Body of pancreas (tissue), 4 donors: ENCODE measurements at places on chromosomes 5 and 9. TPM values are rescaled to one million over a fixed set of nuclear protein-coding genes. Genes with fewer than 3 reads are reported as not detected.

- no peak overlapping the region for H3K4me3 ChIP-seq
- no peaks in the 10 kb centered on the region for H3K27me3 ChIP-seq
- H3K36me3 ChIP-seq, result no peaks in the 10 kb centered on the region
- DNase-seq, result no peak
- peak overlapping the region; percentile 50 for H3K27ac ChIP-seq
- peaks cover 17% of the 10 kb centered on the region for H3K4me1 ChIP-seq
Measured at GRCh38 chr9:133162861-133163503, 732 bp downstream of the GBGT1 start.

GRCh38 chr9:137972355-137972987 is 94.9 kb downstream of the CACNA1B start:
- no peaks in the 10 kb centered on the region for H3K4me1 ChIP-seq
- no peaks in the 10 kb centered on the region for H3K36me3 ChIP-seq
- H3K27me3 ChIP-seq, result no peaks in the 10 kb centered on the region
- no peak overlapping the region for H3K4me3 ChIP-seq
- H3K27ac ChIP-seq, result no peak overlapping the region

DNA sequence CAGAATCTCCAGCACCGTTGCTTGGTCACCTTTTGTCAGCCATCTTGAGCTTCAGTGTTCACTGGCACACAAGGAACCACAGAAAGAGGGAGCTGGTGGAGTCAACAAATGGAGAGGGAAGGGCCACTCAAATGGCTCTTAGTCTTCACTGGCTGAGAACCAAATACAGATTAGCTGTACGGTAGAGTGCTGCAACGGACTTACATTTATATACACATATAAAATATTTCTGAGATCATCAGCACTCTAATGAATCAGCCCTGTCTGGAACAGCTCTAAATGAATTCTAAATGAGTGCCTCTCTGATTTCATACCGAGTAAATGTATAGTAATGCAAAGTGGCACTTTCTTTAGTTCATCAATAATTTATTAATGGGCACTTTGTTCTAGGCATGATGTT is 24.8 kb downstream of the KCTD16 start:
- no peaks in the 10 kb centered on the region for H3K36me3 ChIP-seq
- no peaks in the 10 kb centered on the region for H3K4me1 ChIP-seq
- DNase-seq, result no peak
- no peak overlapping the region for H3K4me3 ChIP-seq

GRCh38 chr9:75607521-75607920 is 283.0 kb upstream of the PCSK5 start:
- H3K4me1 ChIP-seq, result no peaks in the 10 kb centered on the region
- H3K27me3 ChIP-seq, result no peaks in the 10 kb centered on the region
- H3K36me3 ChIP-seq, result no peaks in the 10 kb centered on the region
- H3K4me3 ChIP-seq, result no peak overlapping the region
- H3K27ac ChIP-seq, result no peak overlapping the region

- H3K4me1 ChIP-seq, result no peaks in the 10 kb centered on the region
- H3K4me3 ChIP-seq, result no peak overlapping the region
- no peak for DNase-seq
- no peaks in the 10 kb centered on the region for H3K36me3 ChIP-seq
- H3K27ac ChIP-seq, result no peak overlapping the region
Measured at GRCh38 chr5:96687812-96688453, 25.8 kb downstream of the CAST start.

DNA sequence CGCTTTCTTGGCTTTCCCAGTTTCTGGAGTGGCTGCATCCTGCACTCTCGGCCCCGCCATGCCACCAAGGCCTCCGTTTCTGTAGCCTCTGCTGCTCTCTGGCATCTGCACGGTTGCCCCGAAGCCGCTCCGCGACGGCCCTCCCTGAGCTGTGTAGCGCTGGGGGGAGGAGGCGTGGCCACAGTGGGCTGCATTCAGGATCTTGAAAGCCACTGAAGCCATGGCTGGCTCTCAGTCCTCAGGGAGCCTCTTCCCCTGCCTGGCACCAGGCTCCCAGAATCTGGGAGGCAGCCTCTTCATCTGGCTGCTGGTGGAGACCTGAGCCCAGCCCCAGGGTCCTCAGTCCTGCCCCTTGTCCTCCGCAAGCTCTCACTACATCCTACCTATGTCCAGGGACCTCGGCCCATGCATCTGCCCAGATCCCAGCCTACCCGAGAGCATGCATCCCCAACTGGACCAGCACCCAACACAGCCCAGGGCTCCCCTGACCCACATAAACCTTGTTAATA is 25.1 kb downstream of the PAEP start:
- DNase-seq, result no peak
- no peak overlapping the region for H3K27ac ChIP-seq
- no peak overlapping the region for H3K4me3 ChIP-seq
- H3K36me3 ChIP-seq, result no peaks in the 10 kb centered on the region

- no peaks in the 10 kb centered on the region for H3K4me1 ChIP-seq
- no peaks in the 10 kb centered on the region for H3K36me3 ChIP-seq
- no peaks in the 10 kb centered on the region for H3K27me3 ChIP-seq
- no peak for DNase-seq
- H3K4me3 ChIP-seq, result no peak overlapping the region
- H3K27ac ChIP-seq, result no peak overlapping the region
Measured at GRCh38 chr9:36847781-36848673, 186.0 kb downstream of the PAX5 start.

DNA sequence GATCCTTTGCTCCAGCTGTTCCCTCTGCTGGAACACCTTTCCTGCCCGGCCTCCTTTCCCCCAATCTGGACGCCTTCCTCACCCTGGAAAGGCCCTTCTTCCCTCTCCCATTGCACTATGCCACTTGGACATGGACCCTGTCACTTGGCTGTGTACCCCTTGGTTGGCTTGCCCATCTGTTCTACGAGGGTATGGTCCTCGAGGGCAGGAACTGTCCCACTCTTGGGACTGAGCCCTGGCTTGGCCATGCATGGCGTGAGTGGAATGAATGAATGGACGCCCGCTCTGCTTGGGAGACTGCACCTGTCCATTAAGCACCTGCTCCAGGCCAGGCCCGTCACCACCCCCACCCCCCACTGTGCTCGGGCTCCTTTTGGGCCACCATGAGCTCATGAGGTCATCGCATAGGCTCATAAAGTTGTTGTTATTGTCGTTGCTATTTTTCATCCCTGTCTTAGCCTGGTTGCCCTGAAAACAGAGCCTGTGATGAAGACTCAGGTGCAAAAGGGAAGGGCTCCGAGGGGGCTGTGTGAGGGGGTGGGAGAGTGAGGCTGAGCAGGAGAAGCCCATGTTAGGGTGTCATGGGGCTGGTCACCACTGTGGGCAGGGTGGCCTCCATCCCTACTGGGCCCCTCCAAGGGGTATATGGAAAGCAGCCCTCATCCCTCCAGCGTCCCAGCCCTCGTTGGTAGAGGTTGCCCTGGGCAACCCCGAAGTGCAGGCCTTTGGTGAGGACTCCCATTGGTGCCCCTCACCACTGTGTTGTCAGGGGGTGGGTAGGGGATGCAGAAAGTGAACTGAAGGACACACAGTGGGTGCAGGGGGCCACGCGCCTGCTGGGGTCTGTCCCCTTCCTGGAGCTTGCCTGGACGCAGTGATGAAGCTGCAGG is 57.2 kb upstream of the IER5L start:
- no peaks in the 10 kb centered on the region for H3K4me1 ChIP-seq
- no peak for DNase-seq
- no peak overlapping the region for H3K4me3 ChIP-seq

GRCh38 chr9:14560194-14560593 is 133.0 kb downstream of the ZDHHC21 start:
- no peaks in the 10 kb centered on the region for H3K27me3 ChIP-seq
- no peaks in the 10 kb centered on the region for H3K4me1 ChIP-seq
- H3K4me3 ChIP-seq, result no peak overlapping the region
- no peaks in the 10 kb centered on the region for H3K36me3 ChIP-seq
- DNase-seq, result no peak

The PTGR1 gene
- total RNA-seq, result 18.9 TPM
